Amniotic stem cell (primary cell): ENCODE measurements at places on chromosomes 7 and 10.

- no peak for DNase-seq
Observed at GRCh38 chr7:19619122-19619521, 89.7 kb downstream of the POLR1F start.

- DNase-seq, result no peak
Observed at GRCh38 chr10:66882271-66882670, 43.6 kb upstream of the LRRTM3 start.

- no peak for DNase-seq
Observed at GRCh38 chr10:96789571-96790108, 42.5 kb upstream of the LCOR start.

DNA sequence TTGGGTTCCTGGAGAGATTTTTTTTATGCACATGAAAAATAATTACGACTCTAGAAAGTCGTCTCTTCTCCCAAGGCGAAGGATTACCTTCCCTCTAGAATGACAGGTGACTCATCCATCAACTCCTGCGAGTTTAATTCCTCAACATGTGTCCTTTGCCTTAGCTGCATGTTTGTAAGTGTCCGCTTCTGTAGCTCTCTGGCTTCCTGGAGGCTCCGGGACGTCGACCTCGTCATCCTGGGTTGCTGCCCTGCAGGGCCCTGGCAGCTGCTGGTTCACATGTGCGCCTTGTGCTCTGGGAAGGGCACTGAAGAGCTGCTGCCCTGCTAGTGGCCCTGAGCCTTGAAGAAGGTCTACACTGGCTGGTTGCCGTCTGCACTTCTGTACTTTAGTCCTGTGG is 210.2 kb downstream of the MLLT10 start:
- no peak for DNase-seq
